ENCODE measurements at places on chromosomes 5 and 9.

DNA sequence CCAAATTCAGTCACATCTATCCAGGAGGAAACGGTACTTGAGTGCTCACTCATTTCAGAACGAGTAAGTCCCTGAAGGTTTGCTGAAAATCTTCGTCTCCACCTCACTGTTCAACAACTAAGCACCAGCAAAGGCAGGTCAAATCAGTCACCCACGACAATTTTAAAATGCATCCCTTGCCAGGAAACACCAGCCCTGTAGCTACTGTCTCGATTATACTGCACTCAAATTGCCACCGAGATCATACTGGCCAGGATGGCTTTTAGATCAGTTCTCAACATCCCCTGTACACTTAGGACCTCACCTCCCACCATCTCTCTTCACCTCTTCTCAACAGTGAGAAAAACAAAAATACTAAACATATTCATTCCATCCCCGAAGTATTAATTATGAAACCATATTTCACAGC is 298.6 kb downstream of the AGTPBP1 start:
- DNase-seq = no peak

- no peak for DNase-seq
Measured at GRCh38 chr5:122959740-122960445, 76.6 kb downstream of the PPIC start.

DNA sequence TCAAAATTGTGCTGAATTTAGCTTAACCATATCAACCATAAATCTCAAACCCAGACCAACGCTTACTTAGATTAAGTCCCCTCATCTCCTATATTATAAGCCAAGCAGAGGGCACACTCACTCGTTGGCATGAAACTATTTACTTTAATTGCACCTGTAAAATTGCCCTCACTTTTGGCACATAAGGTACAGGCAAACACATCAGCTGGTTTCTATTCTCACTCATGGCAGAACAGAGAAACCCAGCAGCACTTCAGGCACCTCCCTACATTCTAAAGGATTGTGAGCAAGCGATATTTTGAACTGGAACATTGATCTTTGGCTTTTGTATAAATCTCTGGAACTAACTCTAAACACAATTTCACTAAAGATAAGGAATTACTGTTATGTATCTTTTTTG is 845.6 kb upstream of the CDH6 start:
- no peak for DNase-seq

DNA sequence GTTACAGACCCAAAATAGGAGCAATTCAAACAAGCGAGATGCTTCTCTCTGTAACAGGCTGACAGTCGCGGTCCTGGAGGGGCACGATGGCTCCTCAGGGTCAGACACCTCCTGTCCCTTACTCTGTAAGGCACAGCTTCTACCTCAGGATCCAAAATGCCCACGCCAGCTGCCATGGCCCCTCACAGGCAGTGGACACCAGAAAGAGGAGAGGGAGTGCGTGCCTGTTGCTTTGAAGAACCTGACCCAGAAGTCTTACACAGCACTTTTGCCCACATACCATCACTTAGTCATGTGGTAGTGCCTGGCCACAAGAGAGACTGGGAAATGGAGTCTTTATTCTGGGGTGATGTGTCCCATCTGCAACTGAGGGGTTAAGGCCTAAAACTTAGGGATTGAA is 11.6 kb upstream of the ABL1 start:
- no peak for DNase-seq

- no peak for DNase-seq
Measured at GRCh38 chr9:129813661-129814060, 10.3 kb downstream of the TOR1A start.

DNA sequence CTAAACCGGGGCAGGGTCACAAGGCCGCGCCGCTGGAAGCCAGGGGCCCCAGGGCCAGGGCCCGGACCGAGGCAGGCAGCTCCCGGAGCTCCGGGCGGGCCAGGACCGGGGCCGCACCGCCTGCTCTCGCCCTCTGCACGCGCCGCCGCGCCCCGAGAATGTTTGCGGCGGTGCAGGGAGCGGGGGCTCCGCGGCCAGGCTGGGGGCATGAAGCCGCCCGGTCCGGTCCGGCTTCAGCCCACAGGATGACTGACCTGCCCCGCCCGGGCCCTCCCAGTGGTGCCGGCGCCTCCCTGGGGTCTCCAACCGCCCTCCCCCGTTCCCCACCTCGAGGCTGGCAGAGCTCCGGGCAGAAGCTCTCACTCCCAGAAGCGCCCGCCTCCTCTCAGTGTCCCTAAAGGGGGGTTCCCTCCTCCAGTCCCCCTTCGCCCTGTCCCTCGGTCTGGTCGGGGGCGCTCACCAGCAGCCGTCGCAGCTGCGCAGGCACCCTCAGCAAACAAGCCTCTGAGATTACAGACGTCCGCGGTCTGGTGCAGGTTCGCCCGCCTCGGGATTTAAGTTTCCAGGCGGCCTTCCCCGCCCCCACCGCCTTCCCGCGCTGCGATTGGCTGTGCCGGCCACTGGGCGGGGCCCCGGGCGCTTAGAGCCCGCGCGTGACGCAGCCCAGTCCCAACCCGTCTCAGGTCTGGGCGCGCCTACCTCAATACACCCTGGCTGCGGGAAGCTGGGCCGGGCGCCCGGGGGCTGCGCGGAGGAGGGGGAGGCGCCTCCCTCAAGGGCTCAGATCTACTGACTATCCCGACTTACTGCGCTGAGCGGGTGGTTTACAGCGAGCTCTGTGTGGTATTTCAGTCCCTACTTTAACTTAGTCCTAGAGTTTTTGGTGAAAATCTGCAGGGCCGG is at the start of gene CTSV:
CTSV (minus strand) TSS at position 532 of the 903 bp plus-strand sequence. CDS start 1,099 bp downstream, outside the sequence.
- peak; percentile 89 for DNase-seq

DNA sequence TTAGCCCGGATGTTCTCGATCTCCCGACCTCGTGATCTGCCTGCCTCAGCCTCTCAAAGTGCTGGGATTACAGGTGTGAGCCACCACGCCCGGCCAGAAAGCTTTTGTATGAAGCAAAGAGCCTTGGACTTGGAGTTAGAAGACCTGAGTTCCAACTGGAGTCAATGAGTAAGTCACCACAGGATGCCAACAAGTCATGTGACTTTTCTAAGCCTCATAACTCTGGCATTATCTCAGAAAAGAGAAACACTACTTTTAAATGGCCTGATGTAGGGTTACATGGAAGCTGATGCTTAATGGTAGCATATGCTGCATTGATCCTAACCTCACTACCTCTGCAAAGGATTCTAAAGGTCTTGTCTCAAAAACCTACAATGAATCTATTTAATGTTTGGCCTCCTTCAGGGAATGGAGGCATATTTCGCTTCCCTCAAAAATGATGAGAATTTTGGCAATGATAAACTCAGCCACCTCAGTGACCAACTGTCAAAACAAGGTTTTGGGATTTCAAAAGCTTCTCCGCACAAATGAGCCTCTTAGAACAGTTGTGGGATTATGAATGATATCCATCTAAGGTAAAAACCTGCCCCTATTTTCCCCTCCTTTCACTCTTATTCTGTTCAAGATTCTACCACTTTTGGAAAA is 236.8 kb downstream of the ACTL7B start:
- DNase-seq = no peak

GRCh38 chr5:154801083-154801482 is 45.9 kb downstream of the LARP1 start:
- DNase-seq = no peak

GRCh38 chr9:136111910-136112309 is 6.8 kb downstream of the TMEM250 start:
- DNase-seq = no peak

DNA sequence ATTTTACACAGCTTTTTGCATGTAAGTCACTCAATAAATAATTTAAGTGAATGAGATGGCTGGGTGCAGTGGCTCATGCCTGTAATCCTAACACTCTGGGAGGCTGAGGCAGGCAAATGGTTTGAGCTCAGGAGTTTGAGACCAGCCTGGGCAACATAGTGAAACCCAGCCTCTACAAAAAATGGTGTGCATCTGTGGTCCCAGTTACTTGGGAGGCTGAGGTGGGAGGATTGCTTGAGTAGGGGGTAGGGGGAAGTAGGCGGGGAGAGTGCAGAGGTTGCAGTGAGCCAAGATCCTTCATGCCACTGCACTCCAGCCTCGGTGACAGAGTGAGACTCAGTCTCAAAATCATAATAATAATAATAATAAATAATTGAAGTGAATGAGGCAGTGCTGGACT is 10.2 kb downstream of the KLF9 start:
- DNase-seq = peak; percentile 8

- DNase-seq = peak; percentile 68
Measured at GRCh38 chr5:165209101-165209727, 1703.8 kb downstream of the MAT2B start.

DNA sequence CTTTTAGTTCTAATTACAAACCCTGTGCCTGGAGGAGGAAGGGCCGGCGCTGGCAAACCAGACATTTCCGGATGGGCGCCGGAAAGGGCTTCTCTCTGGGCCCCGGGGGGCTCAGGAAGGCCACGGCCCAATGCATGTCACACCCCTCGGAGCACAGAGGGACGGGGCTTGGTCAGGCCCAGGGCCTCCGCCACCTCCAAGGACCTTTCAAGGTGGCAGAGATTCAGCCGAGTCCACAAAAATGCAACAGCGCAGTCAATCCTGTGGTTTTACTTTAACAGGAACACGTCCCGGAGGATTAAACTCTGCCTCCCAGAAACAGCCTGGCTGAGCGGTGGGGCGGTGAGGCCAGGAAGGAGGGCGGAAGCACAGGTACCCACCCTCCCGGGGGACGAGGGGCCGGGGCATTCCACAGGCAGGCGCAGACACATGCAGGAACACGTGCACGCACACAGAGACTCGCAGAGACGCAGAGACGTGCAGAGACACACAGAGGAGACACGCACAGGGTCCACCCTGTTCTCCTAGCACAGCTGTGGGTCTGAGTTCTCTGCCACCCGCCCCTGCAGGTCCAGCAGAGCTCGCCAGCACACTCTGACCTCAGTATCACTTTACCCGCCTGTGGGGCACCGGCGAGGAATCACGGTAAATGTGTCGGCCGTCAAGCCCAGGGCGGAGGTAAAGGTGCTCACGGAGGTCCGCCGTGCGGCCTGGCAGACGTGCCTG is 23.0 kb downstream of the SLC9A3 start:
- peak; percentile 46 for DNase-seq

DNA sequence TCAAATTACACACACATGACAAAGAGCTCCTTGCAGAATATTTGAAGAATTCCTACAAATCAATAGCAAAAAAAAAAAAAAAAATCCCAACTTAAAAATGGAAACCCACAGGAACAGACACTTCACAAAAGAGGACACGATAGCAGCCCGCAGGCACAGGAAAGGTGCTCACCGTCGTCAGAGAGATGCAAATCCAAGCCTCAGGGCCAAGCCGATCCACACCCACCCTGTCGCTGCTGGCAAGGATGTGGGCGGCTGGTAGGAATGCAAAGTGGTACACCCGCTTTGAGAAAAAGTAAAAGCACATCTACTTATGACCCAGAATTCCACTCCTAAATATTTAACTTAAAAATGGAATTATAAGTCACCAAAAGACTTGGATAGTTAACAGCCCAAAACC is 10.8 kb downstream of the LCN9 start:
- DNase-seq = no peak

DNA sequence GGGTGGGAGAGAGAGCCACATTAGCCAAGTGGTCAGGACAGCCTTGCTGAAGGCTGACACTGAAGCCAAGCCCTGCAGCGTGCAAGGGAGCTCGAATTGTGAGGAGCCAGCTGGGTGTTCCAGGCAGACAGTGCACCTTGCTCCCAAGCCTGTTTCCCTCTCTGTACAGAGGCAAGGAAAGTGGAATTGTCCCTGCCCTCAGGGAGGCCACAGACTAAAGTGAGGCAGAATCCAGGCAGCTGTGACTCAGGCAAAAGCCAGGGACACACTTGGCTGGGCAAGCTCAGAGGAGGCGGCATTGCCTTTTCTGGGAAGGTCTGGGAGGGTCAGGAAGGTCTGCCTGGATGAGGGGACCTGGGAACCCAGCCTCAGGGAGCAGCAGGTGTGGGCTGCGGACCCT is 50.2 kb upstream of the LMX1B start:
- DNase-seq = no peak

DNA sequence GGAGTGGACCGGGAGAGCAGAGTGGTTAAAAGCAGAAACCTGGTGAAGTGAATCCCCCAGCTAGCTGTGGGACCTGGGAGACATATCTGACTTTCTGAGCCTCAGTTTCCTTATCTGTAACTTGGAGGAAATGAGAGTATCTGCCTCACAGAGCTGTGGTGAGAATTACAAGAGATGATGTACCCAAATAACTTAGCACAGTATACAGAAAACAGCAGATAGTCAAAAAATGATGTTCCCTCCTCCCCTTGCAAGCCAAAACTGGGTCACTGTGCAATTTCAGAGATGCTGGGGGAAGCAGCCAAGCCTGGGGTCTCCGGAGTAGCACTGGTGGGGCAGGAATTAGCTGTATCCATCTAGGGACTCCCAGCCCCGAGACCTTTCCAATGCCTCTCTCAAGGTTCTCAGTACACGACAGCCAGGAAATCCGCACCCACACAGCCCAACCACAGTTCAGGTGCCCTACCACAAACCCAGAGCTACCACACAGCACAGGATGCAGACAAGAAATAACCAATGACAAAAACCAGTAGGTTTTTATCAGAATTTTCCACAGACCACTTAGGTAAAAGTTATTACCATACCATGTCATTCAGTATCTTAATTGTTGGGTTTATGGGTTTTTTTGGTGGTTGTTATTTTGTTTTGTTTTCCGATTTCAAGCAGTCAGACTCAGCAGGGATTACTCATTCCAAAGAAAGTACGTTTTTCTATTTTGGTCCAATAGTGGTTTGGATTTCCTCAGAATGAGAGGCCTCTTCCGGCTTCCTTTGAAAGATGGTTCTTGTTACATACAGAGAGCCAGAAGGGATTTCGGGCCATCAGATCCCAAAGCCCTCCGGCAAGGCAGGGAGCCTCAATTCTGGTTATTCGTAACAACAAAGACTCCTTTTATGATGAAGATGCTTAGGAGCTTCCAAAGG is 4.9 kb upstream of the HRH2 start:
- DNase-seq = peak; percentile 59

DNA sequence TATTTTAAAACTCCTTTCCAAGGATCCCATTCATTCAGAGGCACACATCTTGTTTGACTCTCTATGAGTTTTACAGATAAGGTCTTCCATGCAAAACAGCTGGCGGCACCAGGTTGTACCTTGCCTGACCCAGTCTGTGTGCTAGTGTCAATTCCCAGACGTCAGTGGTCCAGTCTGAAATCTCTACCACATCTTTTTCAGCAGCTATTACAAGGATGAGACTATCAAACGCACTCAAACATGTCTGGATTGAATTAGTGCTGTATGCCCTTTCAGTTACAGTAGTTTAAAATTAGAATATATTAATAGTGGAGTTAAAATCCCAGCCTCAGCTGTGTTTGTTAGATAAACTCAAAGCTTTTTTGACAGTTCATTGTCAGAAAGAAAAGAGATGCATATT is 11.7 kb downstream of the CDC14B start:
- DNase-seq = no peak

DNA sequence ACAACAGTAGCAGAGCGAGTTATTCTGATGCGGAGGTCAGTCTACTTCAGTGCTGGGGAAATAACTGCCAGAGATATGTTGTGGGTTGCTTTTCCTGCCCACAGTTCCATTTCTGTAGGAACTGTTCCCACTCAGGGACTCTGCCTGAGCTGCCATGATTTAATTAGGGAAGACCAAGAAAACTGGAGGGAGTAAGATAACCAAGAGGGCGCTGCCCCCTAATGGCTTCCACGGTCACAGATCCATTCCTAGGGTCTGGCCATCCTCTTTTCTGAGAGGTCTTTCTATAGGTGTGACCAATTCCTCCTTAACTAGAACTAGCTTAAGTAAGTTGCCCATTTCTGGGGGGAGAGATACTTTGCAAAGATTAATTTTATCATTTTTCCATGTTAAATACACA is 125.9 kb downstream of the APBA1 start:
- peak; percentile 1 for DNase-seq

Measured in NB4 (cell line).